CD4-positive, alpha-beta T cell (primary cell): ENCODE measurements at places on chromosomes 1 and 21.

GRCh38 chr1:113887402-113888175 is at the start of gene BCL2L15:
TSS of gene BCL2L15 (minus strand) at chr1:113887581. CDS start at chr1:113887375, 206 bp downstream.
- DNase-seq, result no peak

DNA sequence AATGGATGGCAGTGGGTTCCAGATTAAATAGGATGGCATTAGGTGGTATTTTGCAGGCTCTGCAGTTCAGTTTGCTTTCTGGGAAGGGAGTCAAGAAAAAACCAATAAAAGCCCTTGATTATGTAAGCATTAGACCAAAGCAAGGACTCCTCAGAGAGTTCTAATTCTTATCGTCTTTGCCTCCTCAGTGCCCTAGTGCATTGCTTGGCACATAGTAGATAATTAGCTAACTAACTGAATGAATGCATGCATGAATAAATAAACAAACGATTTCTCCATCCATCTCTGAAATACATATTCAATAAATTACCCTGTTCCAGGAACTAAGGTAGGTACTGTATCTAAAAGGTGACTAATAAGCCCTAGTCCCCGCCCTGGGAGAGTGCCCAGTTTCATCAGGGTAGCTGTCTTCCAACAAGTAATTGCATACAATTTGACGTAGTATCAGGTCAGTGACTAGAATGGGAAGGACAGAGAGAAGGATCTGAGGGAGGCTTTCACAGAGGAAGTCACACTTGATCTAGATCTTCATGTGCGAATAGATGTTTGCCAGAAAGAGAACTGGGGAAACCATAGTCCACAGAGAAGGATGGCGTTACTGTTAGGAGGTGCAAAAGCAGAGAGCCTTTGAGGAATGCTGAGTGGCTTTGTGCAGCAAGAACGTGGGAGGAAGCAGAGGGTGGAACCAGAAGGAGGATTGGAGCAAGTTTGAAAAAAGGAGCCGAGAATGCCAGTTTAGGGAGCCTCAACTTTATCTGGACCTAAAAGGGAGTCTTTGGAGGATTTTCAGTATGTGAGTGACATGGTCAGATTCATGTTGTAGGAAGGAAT is 111.4 kb downstream of the TBX19 start:
- no peak for DNase-seq

GRCh38 chr1:53342735-53343470 is 15.0 kb upstream of the LRP8 start:
- no peak for DNase-seq

DNA sequence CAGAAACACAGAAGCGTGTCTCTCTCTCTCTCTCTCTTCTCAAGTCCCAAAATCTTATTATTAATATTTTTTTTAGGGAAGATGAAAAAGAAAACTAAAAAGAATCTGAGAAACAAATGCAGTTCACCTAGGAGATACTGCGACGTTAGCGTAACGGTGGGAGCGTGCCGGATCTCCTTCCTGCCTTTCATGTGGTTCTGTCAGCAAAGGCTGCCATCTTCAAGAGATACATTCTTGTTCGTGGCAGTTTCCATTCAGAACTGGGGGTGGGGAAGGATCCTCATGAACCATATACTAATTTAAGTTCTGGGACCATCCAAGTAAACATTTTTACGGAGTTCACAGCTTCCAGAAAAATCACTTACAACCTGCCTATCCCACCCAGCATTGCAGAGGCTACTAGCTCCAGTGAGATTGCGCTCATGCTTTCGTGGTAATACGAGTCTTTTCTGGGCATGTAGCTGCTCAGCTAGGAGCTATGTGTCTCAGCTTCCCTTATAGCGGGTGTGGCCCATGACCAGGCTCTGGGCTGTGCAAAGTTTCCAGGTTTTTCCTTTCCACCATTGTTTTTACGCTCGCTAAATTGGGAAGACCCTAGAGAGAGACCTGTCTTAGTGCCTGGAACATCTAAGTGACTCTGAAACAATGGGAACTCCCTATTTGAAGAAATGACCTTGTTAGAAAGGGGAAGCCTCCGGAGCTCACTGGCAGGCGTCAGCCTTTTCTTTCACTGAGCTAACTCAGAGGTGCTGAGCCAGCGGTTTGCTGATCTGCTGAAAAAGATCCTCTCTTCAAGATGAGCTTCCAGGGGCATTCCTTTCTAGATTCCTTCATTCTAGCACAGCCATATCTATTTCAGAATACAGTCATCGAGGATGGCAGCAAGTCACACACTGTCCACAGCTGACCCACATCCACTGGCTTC is 17.3 kb downstream of the SLAMF1 start:
- peak; percentile 93 for DNase-seq

GRCh38 chr1:234507626-234508387 is 28.8 kb upstream of the TARBP1 start:
- no peak for DNase-seq

DNA sequence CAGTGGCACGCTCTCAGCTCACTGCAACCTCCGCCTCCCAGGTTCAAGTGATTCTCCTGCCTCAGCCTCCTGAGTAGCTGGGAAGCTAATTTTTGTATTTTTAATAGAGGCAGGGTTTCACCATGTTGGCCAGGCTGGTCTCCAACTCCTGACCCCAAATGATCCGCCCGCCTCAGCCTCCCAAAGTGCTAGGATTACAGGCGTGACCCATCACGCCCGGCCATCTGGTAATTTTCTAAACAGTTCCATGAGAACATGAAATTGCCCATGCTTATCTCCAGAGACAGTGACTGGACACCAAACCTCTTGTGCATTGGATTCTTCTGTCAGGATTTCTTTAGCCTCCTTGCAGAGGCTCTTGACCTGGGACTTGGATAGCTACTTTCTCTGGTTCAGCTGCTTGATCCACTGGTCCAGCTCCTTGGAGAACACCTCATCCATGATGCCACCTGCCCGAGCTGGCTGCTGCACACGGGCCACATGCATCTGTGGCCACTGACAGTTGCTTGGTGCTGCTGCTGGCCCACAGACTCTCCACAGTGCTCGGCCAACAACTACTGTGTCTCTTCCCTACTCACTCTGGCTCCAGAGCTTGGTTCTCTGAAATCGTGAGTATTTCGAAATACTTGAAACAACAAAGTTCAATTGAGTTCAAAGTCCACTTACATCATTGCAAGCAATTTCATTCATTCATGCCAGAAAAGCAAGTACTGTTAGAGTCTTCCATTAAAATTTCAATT is 40.0 kb upstream of the CTPS1 start:
- no peak for DNase-seq

DNA sequence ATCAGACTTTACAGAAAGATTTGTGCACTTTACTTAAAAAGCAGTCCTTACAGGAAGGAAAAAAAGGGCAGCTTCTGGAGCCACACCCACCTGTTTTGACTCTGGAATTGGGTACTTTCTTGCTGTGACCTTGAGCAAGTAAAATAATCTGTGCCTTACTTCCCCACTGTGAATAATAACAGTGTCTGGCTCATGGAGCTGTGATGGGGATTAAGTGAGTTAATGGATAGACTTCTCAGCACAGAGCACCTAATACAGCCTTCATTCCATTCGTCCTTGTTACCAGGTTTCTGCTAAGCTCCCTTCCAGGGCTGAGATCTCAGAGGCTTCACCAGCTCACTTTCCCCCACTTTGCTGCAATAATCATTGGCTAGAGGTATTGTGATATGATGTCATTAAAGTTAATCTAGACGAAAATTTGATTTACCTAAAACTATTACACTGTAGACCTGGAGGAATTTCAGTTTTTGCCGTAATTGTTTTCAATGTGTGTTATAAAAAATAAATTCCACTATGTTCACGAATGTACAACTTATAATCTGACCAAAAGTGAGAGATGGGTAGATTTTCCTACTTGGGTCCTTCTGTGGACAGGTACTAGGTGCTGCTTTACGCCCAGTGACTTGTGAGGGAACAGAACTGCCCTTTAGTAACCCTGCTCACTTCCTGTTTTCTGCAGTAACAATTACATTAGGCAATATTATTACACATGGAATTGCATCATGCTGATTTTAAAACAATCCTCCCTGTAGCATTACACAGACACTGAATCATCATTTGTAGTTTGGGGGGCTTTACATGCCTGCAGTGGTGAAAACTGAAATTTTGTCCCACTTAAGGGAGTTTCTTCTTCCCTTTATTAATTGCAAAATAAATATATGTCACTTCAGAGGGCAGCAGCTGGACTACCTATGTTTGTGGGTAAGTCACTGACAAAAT is 19.7 kb upstream of the ABCG1 start:
- DNase-seq, result no peak
